ENCODE measurements at places on chromosomes 11 and 22.
A peak's percentile ranks its signal among the peaks of the same experiment; 100 is the strongest.

DNA sequence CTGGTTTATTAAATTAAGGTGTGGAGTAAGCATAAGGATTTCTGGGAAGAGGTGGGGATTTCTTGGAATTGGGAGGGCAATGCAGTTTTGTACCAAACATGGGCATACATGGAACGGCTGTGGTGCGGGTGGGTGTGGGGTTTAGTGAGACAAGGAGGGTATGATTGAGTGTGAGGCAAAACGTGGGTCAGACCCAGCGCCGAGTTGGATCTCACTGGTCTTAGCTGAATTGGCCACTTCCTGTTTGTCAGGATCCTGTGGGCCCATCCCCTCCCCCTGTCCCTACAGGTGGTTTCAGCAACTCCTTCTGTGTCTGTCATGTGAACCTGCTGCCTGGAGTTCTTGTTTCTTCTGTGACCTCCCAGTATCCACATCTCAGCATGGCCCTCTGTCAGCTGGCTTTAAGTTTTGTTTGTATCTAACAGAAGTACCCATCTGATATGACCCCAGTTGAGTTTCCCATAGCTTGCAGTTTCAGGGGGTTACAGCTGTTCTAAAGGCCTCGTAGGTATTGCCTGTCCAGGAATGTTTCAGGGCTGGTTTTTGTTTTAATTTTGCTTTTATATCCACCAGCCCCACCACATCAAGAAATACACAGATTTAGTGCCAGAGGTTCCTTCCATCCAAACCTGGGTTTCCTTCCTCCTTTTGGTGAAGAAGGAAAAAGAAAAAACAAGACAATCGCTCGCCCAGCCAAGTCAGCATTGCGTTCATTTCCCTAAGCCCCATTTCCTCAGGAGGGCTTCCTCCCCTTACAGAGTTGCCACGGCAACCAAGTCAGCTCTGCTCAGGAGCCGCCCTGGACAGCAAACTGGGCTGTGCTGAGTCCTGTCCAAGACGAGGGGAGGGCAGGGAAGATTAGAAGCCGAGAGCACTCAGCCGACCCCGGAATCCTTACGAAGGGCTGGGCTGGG is 6.0 kb downstream of the APOL1 start:
- DNase-seq, result peak; percentile 77

DNA sequence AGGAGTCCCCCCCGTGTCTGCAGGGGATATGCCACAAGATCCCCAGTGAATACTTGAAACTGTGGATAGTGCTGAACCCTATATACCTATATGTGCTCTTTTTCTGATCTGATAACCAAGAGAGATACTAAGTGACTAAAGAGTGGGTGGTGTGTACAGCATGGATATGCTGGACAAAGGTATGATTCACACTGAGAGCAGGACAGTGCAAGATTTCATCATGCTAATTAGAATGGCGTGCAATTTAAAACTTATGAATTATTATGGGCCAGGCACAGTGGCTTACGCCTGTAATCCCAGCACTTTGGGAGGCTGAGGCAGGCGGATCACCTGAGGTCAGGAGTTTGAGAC is 90.2 kb upstream of the ALKBH3 start:
- DNase-seq, result no peak

DNA sequence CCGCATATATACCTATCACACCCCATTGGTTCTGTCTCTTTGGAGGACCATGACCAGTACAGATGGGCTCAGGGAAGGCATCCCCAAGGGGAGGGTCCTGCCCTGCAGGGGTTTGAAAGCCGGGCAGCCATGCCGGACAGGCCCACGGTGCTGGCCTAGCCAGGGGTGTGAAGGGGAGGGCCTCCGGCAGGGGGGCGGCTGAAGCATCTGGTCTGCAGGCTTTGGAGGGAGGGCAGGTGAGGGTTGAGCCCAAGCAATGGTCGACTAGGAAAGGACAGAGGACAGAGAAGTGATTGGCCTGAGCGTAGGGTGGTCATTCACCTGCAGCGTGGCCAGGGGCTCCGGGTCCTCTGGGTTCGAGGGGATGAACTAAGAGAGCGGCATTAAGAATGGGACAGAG is 11.2 kb upstream of the CTSD start:
- no peak for DNase-seq

GRCh38 chr11:85052636-85053035 is 574.5 kb downstream of the DLG2 start:
- no peak for DNase-seq

DNA sequence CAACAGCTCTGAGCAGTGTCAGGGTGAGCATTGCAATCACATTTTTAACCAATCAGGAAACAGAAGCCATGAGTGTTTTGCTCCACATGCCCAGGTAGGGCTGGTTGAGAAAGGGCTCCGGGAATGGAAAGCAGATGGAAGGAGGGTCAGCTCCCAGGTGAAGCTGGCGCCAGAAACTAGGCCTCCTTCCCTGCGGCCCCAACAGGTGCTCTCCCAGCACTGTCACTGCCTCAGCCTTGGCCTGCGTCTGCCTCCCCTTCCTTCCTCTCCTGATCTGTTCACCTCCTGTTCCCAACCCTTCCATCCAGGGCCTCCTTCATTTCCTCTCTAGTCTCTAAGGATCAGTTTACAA is 4.6 kb upstream of the VSIG10L2 start:
- DNase-seq, result no peak

DNA sequence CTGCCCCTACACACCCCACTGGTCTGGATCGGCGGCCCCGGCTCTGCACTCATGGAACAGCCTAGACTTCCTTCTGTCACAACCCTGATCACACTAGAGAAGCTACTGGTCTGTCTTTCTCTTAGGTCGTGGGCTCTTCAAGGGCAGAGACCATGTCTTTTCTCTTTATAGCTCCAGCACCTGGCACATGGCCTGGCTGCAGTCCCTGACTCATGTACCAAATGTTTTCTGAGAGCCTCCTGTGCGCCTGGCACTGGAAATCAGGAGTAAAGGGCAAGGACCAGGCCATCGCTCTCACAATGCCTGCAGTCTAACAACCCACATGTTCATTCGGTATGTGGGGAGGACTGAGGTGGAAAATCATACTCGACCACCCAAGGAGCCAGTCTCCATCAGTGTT is 7.5 kb downstream of the ASCC2 start:
- DNase-seq, result no peak

DNA sequence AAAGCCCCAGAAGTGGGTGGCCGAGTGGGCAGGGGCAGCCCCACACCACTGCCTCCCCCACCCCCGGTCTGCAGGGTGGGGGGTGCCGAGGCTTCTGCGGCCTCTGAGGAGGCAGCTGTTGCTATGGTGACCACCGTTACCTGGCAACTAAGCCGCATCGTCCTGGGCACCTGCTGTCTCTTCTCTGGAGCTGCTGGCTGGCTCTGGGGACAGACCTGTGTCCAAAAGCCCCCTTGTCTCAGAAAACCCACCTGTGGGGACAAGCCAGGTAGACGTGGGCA is 79.9 kb upstream of the PRR5 start:
- DNase-seq, result no peak

Measured in fibroblast of villous mesenchyme (primary cell).